Activated T-cell treated with anti-CD3 and anti-CD28 coated beads for 1 hour (primary cell): ENCODE measurements at places on chromosomes 3 and 15.

GRCh38 chr15:77874063-77874462 lies 203.4 kb downstream of the TBC1D2B start:
- DNase-seq, result no peak

DNA sequence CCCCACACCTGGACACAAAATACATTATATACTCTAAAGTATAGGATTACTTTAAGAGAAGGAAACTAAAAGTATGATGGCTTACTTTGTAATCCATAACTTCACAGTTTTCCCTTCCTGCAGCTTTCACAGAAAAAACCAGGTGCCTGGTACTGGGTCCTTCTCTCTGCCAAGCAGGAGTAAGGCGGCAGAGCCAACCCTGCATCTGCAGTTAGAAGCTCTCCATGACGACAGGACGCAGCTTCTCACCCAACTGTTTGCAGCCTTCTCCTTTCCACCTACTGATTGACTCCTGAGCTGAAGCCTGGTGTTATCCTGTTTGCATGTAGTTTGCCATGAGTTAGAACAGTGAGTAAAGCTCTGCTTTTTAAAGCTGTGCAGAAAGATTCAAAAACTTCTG lies 6.7 kb downstream of the MRAS start:
- DNase-seq, result no peak

DNA sequence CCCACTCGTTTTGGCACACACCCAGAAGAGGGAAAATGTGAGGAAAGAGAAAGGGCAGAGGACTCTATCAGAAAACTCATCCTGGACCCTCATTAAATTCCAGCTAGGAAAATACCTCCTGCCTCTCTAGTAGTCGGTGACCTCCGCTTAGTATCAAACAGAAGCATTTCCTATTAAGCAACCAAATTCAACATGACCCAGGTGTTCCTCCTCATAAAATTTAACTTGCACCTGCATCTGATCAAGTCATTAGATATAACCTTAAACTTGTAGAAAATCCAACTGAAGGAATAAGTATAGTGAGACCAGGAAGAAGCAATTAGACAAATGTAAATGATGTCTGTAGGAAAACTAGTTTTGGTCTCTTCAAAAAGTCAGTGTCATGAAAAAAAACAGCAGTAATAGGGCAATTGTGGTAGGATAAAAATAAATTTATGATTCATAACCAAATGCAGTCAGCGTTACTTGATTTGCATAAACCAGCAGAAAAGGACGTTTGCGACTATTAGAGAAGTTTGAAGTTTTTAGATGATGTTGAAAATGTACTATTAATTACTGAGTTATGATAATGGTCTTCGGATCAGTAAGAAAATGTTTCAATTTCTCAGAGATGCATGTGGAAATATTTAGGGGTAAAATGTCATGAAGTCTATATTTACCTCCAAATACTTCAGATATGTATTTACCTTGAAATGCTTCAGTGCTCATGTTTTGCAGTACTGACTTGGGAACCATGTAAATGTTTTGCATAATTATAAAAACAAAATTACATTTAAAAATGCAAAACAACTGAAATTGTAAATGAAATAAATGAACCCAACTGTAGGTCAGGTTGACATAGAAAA lies 44.6 kb downstream of the LDHAL6B start:
- no peak for DNase-seq

- DNase-seq, result no peak
Observed at GRCh38 chr15:32120577-32121383, 90.5 kb downstream of the CHRNA7 start.

GRCh38 chr3:184373422-184373821 lies 4.6 kb downstream of the THPO start:
- DNase-seq, result no peak

GRCh38 chr15:51311510-51311909 lies 26.9 kb downstream of the CYP19A1 start:
- DNase-seq, result no peak

- DNase-seq, result no peak
Observed at GRCh38 chr3:111728566-111728935, 130.5 kb upstream of the PHLDB2 start.

GRCh38 chr3:47581422-47581821 lies 2.8 kb upstream of the CSPG5 start:
- no peak for DNase-seq

GRCh38 chr3:32956750-32957570 lies 5.5 kb downstream of the CCR4 start:
- DNase-seq, result no peak

DNA sequence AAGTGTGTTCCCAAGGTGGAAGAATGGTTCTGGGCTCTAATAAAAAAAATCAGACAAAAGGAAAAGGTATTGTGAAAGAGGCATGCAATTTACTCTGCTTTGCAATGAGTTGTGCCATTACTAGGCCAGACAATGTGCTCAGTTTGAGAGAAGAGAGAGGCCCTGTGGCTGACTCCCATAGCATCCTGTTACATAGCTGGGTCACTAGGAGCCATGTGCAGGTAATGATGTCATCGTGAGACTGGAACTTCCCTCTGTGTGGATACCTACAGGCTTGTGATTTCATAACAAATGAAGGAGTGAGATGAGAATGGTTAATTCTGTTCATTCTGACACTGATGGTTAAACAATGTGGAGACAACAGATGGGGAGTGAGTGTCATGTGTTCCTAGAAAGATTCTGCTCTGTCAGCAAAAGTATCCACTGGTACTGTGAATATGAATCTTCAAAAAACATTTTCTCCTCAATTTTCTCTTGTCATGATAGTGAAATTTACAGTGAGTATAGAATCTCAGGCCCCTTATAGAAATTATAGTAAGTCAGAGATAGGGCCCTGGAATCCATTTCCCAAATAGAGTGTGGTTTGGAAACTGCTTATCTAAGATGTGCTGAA lies 648.7 kb upstream of the DPPA4 start:
- no peak for DNase-seq

DNA sequence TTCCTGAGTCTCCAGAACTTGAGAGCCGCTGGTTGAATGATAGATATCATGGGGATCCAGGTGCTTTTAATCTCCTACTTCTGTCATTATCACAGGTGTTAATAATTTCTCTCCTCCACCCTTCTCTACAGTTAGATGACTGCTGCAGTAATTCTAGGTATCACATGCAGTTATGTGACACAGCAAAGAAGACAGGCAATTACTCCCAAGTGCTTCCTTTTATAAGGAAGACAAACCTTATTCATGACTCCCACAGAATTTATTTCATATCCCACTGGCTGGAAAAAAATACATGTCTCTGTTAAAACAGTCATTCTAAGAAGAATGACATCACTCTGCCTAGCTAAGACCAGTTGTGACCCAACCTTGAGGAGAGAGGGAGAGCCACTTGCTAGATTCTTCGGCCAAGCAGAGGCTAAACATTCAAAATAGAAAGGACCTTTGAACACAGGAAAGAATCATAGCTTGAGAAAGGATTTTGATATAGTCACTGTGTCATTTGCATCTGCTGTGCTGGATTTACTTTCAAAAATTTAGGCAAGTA lies 500.6 kb downstream of the SI start:
- no peak for DNase-seq

GRCh38 chr15:31200735-31201151 lies 99.2 kb upstream of the TRPM1 start:
- DNase-seq, result peak; percentile 60

DNA sequence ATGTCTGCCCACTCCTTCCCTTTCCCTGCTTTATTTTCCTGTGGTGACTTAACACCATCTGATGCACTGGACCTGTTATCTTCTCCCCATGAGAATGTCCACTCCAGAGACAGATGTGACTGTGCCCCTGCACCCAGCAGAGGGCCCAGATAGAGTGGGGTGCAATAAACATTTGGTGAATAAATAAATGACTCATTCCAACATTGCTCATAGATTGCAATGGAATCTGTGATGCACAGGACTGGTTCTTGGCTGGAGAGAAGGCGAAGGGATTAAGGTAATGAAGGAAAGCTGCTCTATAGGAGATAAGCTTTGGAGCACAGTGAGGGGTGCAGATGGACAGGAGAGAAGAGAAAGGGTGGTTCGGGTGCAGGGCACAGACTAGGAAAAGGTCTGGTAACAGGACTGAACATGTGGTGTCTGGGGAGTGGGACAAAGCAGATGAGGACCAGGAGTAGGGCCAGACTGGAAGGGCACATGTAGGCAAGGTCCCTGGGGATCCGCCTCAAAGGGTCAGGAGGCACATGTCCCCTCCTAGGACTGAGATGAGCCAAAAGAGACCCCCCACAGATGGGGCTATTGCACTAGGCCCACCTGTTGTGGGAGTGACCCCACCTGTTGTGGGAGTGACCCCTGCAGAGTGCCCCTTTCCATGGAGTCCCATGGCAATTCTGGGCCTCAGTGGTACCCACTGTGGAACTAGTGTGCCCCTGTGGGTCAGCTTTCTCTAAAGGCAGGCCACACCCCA lies 17.5 kb upstream of the POC1A start:
- no peak for DNase-seq
